ENCODE measurements at places on chromosomes 11 and 22.

- no peak for DNase-seq
Measured at GRCh38 chr11:110431051-110431672, 1.4 kb downstream of the FDX1 start.

- no peak for DNase-seq
Measured at GRCh38 chr11:29129844-29130243, 887.0 kb downstream of the KCNA4 start.

DNA sequence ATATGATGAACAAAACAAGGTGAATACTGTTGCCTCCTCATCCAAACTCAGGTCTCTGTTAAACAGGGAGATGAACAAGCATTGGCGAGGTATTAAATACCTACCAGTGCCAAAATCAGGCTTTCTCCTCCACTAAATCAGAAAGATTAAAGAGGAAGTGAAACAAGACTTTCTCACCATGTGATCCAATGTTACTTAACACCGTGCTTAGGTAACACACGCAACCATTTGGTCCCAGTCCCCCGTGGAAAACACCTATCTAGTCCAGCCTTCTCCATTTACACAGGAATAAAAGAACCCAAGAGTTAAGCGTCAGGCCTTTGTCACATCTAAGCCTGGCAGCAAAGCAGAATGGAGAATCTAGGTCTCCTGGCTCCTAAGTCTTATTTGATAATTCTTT lies 34.5 kb downstream of the TENM4 start:
- no peak for DNase-seq

GRCh38 chr22:50563413-50564160 lies 868 bp upstream of the SYCE3 start:
- no peak for DNase-seq

GRCh38 chr22:48955351-48956311 lies 872.0 kb downstream of the BRD1 start:
- no peak for DNase-seq

DNA sequence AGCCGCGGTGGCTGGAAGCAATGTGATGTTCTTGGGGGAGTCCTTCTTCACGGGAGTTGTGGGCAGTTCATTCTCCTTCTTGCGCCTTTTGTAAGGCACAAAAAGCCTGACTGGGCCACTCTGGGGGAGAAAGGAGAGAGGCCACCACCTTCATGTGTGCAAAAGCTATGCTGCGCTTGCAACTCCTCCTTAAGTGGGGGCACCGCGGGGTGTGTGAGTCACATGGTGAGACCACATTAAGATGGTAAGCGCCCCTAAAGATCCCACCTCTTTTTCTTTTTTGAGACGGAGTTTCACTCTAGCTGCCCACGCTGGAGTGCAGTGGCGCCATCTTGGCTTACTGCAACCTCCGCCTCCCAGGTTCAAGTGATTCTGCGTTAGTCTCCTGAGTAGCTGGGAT lies 14.1 kb downstream of the DEAF1 start:
- no peak for DNase-seq

DNA sequence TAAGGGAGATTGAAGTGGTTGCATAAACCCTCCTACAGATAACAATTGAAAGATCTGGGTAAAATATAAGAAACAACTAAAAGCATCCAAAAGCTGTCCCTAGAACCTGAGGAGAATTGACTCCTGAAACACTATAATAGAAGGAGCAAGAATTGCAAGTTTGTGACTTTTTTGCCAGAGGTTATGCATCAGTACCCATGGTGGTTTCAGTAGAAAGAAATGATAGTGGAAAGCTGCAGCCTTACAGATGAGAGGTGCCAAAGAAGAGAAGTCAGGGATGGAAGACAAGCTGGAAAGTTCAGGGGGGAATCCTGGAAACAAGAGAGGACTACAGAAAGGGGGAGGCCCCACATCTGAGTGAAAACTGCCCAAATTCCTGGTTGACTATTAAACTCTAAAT lies 80.7 kb downstream of the PACS1 start:
- DNase-seq: no peak

DNA sequence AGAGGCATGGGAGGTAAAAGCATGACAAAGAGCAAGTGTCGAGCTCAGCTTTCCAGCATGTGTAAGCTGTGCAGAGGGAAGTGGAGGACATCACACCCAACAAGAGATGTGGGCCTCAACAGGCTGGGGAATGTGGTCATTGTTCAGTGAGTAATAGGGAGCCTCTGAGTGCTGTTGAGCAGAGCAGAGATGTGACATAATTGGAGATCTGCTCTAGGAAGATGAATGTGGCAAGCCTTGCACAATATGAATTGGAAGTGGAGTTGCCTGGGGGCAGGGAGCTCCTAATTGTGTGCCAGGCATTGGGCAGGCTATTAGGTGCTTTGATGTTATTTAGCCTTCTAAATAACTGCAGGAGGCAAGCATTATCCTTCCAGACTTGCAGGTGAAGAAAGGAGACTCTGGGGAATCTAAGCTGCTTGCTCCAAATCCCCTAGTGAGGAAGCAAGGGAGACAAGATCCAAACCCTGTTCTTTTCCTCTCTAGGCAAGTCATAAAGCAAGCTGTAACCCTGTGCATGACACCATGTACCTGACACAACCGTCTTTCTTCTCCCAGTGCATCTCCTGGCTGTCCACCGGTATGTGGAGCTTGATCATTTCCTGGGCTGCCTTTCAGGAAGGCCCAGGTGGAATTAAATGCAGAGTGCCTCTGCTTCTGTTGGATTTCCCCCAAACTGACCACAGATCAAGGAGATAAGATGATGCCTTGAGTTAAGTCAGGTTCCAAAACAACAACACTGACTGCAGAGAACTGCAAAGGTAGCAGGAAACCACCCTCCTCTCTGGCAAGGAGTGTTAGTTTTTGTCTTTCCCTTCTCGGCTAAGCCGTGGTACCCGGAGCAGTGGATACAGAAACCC lies 221.4 kb downstream of the TENM4 start:
- no peak for DNase-seq

DNA sequence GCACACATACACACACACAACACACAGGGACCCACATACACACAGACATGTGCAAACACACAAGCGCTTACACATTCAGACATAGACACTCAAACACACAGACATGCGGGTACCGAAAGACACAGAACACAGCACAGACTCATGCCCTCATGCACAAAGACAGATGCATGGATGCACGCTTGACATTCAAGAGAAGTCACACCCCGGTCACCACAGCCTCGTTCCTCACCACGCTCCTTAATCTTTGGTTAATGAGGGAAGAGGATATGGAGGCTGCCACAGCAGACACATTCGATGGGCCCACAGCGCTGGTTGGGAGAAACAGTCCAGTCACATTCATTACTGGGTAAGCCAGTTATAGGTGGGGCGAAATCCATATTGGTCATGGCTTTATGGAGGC lies 51.9 kb upstream of the EIF3D start:
- DNase-seq: no peak

DNA sequence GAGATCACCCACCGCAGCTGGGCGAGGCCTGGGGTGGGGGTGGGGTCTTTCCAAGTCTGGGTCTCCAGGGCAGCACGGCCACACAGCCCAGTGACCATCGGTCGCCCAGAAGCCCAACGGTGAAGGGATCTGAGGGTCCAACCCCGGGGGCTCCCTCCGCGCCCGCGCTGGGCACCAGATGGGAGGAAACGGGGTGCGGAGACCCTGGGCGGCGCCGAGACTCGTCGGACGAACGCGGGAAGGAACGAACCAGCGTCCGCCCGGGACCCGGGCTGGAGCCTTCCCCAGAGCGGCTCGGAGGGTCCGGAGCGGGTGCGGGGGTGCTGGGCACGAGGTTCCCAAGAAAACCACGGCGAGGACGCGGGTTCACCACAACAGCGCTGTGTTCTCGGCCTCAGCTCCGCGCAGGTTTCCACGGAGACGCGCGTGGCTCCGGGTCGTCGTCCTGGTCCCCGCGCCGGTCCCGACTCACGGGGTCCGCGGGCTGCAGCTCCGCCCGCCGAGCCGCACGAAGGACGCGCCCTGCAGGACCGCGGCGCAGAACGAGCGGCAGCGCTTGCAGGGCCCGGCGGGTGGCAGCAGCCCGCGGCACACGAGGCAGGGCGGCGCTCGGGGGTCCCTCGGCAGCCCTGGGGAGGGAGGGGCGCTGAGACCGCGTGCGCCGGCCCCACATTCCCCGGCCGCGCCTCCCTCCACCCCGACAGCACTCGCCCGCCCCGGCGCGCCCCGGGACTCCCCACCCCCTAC lies 2.3 kb upstream of the IL17REL start:
- DNase-seq: no peak

DNA sequence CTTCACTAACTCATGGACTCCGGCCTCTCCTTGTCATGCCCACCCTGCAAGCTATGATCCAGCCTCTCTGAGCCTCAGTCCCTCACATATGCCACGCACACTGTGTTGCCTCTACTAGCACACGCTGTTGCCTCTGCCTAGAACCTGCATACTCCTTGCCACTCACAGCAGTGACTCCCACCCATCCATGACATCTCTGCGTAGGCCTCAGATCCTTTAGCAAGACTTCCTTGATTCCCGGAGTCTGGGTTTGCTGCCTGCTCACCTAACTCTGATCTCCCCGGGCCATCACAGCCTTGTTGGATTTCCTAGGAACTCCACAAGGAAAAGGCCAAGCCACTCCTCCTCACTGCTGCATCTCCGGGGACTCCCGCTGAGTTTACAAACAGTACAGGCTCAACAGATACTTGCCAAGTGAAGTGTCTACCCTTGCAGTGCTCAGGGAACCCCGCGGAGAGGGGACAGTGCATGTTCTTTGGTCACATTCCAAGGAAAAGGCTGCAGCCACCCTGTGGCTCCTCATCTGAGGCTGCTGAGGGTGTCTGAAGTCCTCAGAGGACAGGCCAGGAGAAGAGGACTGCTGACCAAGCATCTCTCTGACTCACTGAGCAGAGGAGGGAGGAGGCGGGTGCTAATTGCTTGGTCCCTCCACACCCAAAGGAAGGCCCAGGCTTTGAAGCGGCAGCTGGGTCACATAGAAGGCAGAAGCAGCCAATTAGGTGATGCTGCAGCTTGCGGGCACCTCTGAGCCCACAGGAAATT lies 42.4 kb upstream of the NAV2 start:
- no peak for DNase-seq

- no peak for DNase-seq
Measured at GRCh38 chr11:11525283-11525682, 96.5 kb downstream of the GALNT18 start.

- DNase-seq: no peak
Measured at GRCh38 chr11:10722307-10722706, 28.7 kb upstream of the CTR9 start.

GRCh38 chr11:72652873-72653630 lies 21.2 kb downstream of the PDE2A start:
- DNase-seq: no peak

- no peak for DNase-seq
Measured at GRCh38 chr11:62466444-62466843, 47.6 kb downstream of the SCGB1A1 start.

GRCh38 chr11:93487032-93487483 lies 56.1 kb downstream of the SMCO4 start:
- DNase-seq: no peak

- no peak for DNase-seq
Measured at GRCh38 chr11:47296045-47296444, 26.1 kb downstream of the MADD start.

DNA sequence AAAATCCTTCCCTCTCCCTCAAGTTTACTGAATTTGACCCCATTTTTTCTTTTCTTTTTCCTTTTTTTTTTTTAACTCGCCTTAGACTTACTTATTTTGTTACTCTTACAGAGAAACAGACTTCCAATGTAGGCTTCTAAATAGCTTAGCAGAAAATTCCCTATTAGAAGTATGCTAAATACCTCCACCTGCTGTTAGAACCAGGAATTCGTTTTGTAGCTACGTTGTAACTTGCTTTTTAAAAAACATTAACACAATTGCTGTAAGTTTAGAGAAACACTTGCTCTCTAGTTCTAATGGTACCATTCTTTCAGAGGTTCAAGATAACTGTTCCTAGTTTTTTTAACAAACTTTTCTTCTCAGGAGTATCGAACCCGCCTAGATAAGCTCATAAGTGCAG lies 324.2 kb downstream of the DCDC1 start:
- no peak for DNase-seq

- DNase-seq: no peak
Measured at GRCh38 chr11:5336331-5336730, 7.0 kb downstream of the OR51B5 start.

GRCh38 chr11:132357811-132358572 lies 987.6 kb downstream of the NTM start:
- no peak for DNase-seq

GRCh38 chr22:23553438-23553837 lies 26.7 kb downstream of the IGLL1 start:
- DNase-seq: no peak

GRCh38 chr11:35077709-35078469 lies 61.1 kb upstream of the CD44 start:
- DNase-seq: no peak

DNA sequence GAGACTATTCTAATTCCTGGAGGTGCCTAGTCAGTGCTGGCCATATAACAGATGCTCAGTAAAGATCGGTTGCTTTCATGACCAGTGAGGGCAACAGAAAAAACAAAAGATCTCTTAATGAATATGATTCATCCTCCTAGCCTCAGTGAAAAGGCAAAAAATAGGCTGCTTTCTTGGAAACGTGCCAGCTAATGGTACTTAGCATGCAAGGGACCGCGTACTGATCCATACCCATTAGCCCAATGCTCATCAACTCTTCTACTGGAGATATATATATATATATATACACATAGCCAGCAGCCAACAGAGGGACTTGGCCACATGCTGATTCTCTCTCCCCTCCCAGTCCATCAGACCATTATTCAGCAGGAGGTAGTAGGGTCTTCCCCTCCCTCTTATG lies 320.4 kb downstream of the KIRREL3 start:
- no peak for DNase-seq

DNA sequence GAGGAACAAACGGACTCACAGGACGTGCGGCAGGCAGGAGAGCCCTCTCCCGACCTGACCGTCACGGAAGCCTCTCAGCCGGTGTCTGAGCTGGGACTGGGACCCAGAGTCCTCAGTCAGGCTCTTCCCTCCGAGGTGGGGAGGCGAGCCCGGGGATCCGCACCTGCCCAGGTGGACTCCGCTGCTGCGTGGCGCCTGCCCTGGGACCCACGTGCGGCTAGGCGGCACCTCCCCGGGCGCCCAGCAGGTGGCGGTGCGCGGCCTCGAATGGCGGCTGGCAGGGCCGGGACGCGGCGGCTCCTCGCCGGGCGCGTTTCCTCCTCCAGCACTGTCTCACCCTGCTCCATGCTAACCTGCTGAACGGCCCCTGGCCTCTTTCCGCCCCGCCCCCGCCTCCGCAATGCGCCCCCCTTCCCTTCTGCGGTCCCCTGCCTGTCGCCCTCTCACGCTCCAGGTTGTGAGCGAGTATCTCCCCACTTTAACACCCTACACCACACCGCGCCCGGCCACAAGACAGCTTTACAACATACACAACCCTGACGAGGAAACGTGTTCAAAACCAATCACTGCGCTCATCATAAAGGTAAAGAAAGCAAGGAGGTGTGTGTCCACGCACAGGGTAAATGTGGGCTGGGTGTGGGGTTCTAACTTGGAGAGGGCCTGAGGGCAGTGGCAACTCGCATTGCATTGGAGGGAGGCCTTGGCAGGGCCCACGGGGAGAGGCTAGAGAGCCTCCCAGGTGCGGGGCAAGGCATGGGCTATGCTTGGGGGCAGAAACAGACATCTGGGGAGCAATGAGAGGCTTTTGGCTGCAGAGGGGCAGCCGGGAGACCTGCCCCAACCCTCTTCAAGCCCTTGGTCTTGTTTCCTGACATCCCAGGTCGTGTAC lies 25.9 kb upstream of the ATXN10 start:
- DNase-seq: no peak
